ENCODE measurements at places on chromosomes 5 and 9.

DNA sequence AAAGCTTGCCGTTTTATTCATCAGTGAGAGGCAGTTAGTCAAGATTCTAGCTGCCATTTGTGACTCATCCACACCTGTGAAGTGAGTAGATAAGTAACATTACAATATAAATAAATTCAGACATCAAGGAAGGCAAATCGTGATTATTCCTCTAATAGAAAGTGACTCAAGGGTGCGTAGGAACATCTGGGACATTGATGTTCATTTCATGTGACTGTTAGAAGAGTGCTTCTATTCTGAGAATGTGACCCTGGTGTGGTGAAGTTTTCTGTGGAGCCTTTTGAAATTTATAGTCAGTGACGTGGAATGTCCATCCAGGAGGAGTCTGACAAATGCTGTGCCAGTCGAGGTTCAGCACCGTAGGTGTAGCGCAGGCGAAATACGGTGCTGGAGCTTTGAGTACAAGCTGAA, 48.4 kb upstream of the FAM240B start:
- DNase-seq, result no peak

DNA sequence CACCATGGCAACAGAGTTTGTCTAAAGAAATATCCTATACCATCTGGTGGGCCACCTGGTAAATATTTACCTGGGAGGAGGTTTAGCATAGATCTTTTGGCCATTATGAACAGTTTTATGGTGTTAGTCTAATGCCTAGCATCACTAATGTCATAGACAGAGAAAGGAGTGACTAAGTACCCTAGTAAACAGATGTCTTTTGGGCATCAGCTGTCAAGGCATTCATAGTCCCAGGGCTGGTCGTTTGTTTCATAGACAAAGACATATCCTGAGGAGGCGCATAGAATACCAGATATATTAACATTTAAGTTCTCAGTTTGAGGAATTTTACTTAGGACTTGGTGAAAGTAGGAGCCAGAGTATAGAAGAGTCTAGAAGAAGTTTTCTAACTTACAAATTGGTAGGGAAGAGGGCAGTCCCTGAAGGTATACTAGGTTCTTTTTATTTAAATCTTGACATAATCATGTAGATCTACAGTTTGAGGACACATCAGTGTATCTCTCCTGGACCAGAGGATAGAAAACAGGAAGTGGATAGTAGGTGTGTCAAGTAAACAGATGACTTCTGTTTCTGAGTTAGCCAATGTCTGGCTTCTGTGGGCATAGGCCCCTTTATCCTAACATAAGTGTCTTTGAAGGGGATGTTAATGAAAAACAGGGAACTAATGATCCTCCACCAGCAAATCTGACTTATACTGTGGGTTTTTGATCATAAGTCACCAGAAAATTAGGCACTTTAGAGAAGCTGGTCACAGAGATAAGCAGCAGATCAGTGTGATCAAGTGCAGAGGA, 105.0 kb upstream of the PRSS3 start:
- no peak for DNase-seq

DNA sequence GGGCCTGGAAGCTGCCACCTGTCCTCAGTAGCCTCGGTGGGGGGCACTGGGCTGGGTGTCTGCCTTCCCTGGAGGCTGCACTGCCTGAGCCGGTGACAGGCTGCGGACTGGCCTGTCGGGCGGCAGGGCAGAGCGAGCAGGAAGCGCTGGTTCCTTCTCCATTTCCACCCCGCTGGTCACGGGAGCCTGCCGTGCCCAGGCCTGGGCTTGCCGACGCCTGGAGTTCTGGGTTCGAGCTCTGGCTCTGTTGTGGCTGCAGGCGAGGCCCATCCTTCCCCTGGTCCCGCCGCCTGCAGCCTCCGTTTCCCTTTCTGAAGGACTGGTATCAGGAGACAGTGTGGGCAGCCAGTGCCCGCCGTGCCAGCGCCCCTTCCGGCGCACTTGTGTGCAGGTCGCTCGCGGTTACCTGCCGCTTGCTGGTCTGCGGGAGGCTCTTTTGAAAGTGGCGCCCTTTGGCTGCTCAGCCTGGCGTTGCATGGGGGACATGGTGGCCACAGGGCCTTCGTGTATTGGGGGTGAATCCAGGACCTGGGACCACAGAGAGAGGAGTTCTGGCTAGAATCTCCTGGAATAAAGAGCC, 34.0 kb downstream of the RXRA start:
- no peak for DNase-seq

DNA sequence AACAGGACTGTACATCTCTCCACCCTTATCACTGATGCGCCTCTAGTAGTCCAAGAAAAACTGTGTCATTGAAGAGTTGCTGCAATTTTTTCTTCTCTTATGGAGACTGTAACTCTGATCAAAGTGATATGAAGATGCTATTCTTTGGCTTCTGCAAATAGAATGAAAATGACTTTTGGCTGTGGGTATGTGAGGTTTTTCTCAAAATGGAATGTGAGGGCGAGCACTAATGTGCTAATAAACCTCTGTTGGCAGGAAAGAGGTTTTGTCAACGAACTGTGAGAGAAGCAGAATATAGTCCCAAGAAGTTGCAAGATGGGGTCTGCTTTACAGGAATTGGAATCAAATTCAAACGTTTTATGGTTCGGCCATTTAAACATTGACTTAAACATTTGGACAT, 252.0 kb upstream of the GAS1 start:
- no peak for DNase-seq

DNA sequence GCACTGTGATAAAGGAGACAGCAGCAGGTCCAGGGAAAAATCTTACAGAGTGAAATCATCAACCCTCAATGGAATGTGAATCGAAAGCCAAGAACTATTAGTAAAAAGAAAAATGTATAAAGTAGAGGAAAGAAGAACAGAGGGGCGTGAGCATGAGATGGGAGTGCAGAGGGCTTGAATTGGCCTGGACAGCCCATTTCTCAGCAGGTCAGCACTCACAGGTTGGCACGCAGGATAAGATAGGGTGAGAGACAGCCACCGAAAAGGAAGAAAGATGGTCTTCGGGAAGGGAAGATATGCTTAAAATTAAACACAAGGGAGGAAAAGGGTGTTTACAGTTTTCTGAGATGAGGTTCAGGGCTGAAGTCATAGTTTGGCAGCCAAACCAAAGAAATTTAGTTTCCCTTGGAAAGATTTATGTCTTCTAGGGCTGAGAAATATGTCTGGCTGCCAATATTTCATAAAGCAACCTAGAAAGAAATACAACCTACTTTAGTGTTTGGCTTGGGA, 524.7 kb downstream of the SPATA31D1 start:
- DNase-seq, result peak; percentile 55

DNA sequence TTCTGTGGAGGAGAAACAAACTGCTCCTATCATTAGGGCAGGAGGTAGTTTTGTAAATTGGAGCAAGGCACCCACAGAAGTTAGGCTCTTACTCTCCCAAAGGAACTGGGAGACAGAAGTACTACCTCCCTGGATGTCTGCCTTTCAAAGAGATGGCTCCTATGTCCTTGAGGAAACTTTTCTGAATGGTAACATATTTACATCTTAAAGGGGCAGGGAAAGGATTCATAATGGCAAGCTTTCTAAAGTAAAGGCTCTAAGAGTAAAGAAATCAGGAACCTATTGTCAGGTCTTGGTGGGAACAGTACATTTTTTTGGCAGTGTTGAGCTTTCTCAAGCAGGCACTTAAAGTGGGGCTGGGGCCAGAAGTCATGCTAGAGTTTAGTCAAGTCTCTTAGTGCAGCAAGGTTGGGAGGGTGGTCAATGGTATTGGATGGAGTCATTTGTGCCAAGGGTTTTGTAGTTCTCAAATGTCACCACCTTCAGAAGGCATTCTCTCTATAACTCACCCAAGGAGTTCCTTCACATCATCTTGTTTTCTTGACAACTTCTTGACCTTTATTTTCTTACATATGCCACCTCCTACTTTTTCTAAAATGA, 26.3 kb upstream of the NDFIP1 start:
- DNase-seq, result no peak

DNA sequence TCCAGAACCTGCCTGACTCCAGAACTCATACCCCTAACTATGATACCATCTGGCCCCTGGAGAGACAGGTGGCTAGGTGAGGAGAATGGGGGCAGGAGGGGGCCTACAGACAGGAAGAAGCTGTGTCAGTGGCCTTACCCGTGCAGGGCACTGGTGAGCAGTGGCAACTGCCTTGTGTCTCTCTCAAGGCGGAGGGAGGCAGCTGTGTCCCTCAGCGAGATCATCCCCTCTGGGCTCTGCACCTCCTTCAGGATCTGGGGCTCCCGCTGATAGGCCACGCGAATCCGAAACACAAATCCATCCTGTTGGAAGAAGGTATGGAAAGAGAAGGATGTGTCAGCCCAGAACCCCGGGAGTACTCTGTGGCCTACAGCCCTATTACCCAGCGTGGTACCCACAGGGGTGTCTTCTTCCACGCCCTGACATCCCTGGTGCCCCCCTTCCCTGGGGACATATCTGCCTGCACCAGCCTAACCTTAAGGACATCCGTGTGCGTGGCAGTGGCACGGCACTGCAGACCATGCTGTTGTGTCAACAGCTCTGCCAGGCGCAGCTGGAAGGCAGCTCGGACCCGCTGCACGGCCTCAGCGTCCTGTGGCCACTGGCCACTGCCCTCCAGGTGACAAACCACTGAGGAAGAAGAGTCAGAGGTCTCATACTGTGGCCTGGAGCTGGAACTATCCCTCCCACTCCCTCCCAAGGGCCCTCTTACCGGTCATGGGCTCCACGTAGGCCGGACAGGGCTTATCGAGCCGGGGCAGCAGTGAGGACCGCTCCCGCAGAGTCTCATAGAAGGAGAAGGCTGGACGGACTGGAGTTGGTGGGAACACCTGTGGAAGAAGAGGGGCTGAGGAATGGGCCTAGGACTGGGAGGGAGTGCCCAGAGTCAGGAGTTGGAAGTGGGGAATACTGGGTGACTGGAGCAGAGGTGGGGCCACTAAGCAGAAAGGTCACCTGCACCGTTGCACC, 7.8 kb downstream of the NOL6 start:
- DNase-seq, result no peak
